CD4-positive, alpha-beta memory T cell (primary cell): ENCODE measurements at places on chromosomes 6 and 20. TPM values are rescaled to one million over a fixed set of nuclear protein-coding genes. Genes with fewer than 3 reads are reported as not detected.

Gene STMND1
- not detected for polyA plus RNA-seq

- DNase-seq, result peak; percentile 78
Measured at GRCh38 chr6:125780540-125781313, 10.0 kb upstream of the NCOA7 start.

GRCh38 chr20:23569570-23569969 lies 1.3 kb upstream of the CST9L start:
- DNase-seq, result no peak

- no peak for DNase-seq
Measured at GRCh38 chr20:699811-700338, 24.3 kb upstream of the SCRT2 start.

DNA sequence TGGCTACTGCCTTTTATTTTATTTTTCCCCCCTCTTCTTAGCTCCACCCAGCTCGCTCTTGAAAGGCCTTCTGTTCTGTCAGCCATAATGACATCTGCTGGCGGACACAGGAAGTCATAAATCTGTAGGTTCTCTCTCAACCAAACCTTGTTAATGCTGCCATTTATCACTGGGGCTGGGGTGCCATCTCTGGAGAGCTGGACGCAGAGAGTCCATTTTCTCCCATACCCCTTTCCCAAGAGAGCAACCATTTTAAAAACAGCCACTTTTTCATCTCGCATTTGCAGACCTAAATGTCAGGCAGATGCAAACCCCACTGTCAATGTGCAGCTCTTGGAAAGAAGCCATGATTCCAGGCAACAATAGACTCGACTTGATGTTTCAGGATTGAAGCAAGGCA lies 13.0 kb upstream of the TSHZ2 start:
- DNase-seq, result no peak

Gene SCAND1
- polyA plus RNA-seq, result 124 TPM

Gene CD40
- polyA plus RNA-seq, result 3.7 TPM

Gene CRYBG1
- 31.7 TPM for polyA plus RNA-seq

Gene FAM162B
- polyA plus RNA-seq, result not detected

GRCh38 chr20:4371623-4372251 lies 350.0 kb upstream of the PRND start:
- no peak for DNase-seq

- DNase-seq, result no peak
Measured at GRCh38 chr6:38549180-38549579, 90.5 kb downstream of the BTBD9 start.

Gene CYP21A2
- not detected for polyA plus RNA-seq

DNA sequence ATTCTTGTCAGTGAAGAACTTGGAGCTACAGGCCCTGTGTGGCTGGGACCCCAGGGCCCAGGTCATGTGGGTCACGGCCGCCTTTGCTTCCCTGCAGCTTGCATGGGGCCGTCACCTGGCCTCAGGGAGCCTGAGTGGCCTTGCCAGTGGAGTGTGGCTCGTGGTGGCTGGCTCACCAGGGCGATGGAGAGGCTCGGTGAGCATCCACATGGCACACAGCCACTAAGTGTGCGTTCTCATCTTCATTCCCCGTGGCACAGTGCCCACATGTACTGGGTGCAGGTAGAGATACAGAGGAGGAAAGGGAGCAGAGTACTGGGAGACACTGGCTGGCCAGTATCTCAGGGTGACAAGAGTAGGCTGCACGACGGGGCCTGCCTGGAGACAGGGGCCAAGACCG lies 21.5 kb downstream of the MANBAL start:
- no peak for DNase-seq

GRCh38 chr6:50087231-50087954 lies 37.7 kb upstream of the DEFB112 start:
- DNase-seq, result no peak

GRCh38 chr6:93419304-93420162 lies at the start of gene EPHA7:
EPHA7 (minus strand) TSS chr6:93419559; CDS start chr6:93419341, 218 bp downstream.
- peak; percentile 13 for DNase-seq

Gene CD109
- polyA plus RNA-seq, result 0.10 TPM
